ENCODE measurements at places on chromosomes 11 and 22.

DNA sequence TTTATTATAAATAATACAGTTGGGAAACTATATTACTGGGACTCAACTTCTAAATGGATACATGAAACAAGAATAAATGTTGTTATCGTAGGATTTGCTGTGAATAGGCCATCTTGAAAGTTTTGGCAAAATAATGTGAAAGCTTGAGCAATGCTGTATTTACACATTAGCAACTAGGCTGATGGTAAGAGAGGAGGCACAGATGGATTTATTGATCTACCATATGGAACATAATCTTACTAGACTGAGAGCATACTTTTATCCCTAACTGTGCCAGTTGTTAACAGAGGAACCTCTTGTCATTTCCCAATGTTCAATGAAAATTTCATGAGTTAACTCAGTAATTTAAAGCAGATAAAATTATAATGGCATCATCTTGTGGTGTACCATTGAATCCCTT lies 22.8 kb downstream of the APIP start:
- DNase-seq = no peak

DNA sequence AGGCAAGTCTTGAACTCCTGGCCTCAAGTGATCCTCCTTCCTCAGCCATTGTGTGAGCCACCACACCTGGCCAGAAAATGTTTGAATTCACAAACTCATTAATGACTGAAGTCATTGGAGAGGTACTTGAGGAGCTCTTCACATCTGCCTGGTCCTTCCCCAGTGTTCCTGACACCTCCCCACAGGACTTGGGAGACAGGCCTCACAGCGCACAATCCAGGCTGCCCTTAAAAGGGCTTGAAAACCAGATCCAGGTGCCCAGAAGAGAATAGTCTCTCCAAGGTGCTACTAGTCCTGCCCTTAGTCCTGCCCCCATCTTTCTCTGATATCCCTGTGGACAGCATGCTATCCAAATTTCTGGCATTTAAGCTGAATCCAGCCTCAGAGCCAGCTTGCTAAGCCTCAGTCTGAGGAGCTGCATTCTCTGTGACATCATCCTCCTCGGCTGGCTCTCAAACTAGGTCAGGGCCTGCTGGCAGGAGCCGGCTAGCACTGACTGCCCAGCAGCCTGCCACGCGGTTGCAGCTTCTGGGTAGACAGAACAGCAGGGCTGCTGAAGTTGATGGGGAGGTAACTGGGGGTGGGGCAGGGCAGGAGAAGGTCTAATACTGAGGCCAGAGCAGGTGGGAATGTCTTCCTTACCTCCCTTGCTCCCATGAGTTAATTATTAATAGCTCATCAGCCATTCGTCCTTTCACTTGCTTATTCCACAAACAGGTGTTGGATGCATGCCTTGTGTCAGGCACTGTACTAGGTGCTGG lies 35.3 kb upstream of the NECTIN1 start:
- DNase-seq = no peak

- no peak for DNase-seq
Measured at GRCh38 chr11:47403571-47403970, 4.8 kb upstream of the SLC39A13 start.

GRCh38 chr22:41951898-41952474 lies at the start of gene SMIM45:
Gene SMIM45 (plus strand): TSS chr22:41952150.
- no peak for DNase-seq

GRCh38 chr11:69290806-69291205 lies 3.1 kb upstream of the MYEOV start:
- DNase-seq = no peak

DNA sequence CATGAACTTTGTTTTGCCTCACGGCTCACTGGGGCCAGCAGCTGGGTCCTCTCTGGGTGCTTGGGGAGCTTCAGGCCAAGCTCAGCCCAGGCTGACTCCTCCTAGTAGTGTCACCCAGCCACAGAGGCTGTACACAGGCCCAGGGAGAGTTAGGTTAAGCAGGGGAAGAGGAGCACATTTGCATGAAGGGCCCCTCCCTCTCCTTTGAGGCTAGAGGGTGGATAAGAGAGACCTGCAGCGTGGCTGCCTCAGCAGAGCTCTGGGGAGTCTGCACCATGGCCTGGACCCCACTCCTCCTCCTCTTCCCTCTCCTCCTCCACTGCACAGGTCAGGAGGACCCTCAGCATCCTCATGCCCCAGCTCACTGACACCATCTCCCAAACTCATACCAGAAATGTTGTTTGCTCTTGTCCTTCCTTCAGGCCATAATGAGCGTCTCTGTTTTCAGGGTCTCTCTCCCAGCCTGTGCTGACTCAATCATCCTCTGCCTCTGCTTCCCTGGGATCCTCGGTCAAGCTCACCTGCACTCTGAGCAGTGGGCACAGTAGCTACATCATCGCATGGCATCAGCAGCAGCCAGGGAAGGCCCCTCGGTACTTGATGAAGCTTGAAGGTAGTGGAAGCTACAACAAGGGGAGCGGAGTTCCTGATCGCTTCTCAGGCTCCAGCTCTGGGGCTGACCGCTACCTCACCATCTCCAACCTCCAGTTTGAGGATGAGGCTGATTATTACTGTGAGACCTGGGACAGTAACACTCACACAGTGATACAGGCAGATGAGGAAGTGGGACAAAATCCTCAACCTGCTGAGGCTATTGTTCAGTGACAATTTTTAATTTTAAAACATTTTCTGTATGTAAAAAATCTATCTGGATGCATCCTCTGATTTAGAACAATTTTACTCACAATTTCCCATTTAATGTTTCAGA lies 82.4 kb upstream of the VPREB1 start:
- no peak for DNase-seq

DNA sequence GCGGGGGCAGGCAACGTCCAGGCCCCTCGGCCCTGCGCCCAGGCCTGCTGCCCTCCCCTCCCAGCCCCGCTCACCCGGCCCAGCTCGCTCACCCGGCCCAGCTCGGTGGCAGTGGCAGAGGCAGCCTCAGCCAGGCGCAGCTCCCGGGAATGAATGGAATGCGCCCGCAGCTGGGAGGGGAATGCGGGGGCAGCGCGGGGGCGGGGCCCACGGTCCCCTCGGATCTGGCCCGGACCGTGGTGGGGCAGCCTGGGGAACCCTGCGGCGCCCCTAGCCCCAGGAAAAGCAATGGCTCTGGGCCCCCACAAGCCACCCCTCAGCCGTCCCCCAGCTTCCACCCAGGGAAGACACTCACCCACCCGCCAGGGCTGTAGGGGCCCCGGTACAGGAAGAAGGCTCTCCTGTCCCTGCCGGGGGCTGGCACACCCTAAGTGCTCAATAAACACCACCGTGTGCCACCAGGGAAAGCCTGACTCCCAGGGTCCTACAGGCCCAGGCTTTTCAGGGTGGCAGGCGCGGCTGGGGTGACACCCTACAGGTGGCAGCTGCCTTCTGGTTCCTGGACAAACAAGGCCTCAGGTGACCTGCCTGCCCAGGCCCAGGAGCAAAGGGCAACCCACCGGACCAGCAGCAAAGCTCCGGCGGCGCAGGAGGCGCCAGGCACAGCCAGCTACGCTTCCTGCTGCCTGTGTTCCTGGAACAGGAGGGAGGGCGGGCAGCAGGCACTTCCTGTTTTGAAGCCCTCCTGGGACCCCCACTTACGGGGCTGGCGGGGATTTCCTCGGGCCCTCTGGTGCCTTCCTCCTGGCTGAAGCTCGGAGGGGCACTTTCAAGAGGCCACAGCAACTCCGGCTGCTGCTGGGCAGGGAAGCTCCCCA lies 13.8 kb downstream of the PLXNB2 start:
- peak; percentile 88 for DNase-seq

DNA sequence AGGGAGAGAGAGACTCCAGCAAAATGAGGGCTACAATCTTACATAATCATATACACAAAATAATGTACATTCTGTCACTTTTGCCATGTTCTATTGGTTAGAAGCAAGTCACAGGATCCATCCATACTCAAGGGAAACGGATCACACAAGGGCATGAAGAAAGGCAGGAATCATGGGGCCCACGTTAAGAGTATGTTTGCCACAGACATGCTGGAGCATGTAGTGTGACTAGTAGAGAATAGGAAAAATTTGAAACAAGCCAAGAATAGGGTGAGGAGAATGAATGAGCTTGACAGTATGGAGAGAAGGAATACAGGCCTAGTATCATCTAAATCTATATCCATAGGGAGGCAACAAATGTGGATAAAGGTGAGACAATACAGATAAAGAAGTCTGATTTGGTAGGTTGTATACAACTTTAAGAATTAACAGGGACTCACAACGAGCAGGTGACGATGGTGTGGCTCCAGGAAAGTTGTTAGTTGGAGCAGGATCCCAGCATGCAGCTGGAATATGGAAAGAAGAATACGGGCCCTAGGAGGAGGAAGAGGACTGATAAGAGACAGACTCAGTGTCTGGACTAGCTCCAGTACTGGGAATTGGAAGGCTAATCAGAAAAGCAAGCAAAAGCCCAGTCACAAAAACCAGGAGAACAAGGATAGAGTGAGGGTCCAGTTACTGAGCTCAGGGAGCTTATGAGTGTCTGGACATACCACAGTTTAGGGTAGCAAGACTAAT lies 301.7 kb upstream of the PITPNB start:
- DNase-seq = no peak

- DNase-seq = peak; percentile 87
Measured at GRCh38 chr11:128290106-128290840, 297.1 kb downstream of the ETS1 start.

- DNase-seq = no peak
Measured at GRCh38 chr11:1566381-1567051, 5.6 kb downstream of the DUSP8 start.

DNA sequence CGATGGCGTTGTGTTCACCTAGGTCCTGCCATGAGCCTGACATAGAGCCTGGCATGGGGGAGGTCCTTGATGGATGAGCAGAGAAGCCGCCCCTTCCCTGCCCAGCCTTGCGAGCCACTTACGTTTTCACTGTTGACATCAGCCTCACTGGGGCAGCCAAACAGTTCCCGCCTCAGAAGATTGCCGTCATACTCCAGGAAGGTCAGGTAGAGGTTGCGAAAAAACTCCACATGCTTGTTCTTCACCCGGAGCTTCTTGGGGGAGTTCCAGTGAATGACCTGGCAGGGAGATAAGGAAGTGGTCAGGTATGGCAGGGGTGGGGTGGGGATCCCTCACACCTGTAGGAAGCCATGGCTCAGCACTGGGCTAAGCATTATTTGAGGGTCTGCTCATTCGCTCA lies 279.3 kb upstream of the SYN3 start:
- no peak for DNase-seq

- no peak for DNase-seq
Measured at GRCh38 chr11:110453684-110454354, 24.1 kb downstream of the FDX1 start.

- DNase-seq = no peak
Measured at GRCh38 chr11:44829838-44830237, 103.1 kb downstream of the TSPAN18 start.

GRCh38 chr22:49119551-49119952 lies 708.1 kb downstream of the BRD1 start:
- no peak for DNase-seq

GRCh38 chr11:113562981-113563461 lies 87.8 kb upstream of the DRD2 start:
- no peak for DNase-seq

- DNase-seq = peak; percentile 62
Measured at GRCh38 chr11:67302571-67303131, 679 bp upstream of the SSH3 start.

- no peak for DNase-seq
Measured at GRCh38 chr11:15565880-15566279, 451.2 kb downstream of the INSC start.

- DNase-seq = no peak
Measured at GRCh38 chr11:6563121-6563619, 40.2 kb downstream of the RRP8 start.

DNA sequence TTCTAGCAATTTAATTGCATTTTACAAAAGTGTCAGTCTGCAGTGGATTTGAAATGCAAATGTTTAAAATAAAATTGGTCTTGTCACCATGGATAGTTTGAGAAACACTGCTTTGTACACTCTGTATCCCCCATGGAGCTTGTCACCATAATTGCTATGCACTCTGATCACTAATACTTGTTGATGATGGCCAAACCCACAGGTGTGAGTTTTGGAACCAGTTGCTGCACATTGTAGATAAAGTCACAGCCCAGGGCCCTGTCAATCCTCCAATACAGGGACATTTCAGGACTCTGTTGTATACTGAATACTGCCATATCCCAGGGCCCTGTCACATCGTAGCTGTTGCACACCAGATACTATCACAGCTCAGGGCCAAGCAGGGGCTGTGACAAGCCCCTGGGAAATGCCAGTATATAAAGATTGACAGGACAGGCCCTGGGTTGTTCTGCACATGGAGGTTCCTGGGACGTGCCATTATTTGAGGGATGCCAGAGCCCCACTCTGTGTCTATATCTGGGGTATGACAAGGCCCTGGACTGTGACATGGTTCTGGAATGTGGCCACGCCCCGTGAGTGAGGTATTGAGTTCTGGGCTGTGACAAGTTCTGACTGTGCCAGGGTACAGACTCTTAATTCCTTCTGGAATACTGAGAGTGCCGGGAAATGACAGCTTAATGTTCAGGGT lies 27.9 kb upstream of the SMPD1 start:
- no peak for DNase-seq

- peak; percentile 52 for DNase-seq
Measured at GRCh38 chr11:45092404-45092785, 54.0 kb upstream of the PRDM11 start.

GRCh38 chr11:135019899-135020298 lies 607.9 kb upstream of the B3GAT1 start:
- no peak for DNase-seq

DNA sequence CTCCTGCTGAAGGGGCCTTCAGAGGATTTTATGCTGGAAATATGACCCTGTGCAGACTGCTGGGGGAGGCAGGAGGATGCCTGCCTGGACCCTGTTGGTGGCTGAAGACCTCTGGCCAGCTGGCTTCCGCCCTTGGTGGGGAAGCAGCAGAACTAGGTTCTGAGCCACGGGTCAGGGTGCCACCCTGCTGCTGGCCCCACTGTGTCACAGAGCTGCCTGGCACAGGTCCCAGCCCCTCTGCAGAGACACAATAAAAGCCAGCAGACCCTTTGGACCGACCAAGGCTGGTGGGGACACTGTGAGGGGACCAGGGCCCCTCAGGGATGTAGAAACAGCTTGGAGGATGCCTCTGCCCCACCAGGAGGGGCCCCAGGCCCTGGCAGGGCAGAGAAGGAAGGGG lies 6.9 kb upstream of the SREBF2 start:
- no peak for DNase-seq

- no peak for DNase-seq
Measured at GRCh38 chr22:37026325-37026724, 6.8 kb downstream of the MPST start.

DNA sequence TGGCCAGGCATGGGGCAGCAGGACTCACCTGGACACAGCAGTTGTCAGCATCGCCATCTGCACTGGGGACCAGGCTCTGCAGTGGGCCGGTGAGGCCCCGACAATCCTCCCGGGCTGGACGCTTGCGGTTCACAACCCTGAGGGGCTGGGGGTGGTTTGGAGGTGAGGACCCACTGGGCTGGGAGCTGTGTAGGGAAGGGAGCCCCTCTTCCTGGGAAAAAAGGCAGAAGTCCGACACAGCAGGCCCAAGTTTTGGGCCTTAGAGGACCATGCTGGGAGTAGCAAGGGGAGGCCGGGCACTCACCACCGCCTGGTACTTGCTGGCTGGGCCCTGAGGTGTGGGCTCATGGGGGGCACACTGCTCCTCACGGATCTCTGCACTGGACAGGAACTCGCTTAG lies 39.8 kb upstream of the KCNJ11 start:
- no peak for DNase-seq

Data from common myeloid progenitor, CD34-positive (primary cell).